ENCODE measurements at places on chromosomes 1 and 21.

GRCh38 chr1:184017306-184017705 is 20.2 kb downstream of the COLGALT2 start:
- DNase-seq = no peak

DNA sequence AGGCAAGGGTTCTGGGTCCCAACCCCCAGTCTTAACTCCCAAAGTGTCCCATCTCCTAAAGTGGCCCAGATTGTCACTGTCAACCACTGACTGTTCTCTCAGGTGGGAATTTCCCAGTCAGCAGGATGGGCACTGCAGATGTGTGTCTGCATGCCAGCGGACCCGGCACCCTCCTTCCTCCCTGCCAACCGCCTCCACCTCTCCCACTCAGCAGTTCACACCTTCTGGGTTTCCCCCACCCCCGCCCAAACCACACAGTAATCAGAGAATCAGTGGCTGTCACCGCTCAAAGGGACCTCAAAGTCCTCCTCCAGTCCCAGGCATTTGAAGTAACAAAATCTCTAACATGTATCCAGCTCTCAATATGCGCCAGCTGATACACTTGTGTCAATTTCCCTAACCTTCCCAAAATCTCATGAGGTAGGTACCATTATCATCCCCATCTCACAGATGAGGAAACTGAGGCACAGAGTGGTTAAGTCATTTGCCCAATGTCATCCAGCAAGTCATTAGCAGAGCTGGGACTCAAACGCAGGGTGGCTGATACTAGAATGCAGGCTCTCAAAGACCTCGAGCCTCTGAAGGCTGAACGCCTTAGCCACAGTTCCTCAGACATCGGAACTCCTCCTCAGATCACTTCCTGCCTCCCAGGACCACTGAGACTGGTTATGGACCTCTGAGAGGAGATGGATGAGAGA is 4.8 kb downstream of the RUNX3 start:
- no peak for DNase-seq

DNA sequence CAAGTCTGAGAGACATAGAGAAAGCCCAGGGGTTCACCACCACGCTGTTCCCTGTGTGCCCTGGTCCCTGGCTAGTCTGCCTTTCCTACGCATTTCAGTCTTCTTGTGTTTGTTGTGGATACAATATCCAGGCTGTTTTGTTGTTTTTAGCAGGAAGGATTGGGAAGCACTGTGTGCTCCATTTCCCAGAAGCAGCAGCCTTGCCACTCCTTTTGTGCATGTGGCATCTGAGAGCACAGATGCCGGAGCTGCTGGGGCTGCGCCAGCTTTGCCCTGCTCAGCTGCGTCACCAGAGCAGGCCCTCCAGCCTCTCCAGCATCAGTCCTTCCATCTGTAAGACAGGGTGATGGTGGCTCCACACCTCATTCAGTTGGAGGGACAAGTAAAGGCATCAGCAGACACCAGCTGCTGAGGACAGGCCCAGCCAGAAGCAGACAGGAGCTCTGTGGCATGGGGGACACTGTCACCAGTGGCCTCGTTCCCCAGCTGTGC is 94.4 kb upstream of the COL6A1 start:
- DNase-seq = no peak

GRCh38 chr1:112344754-112345423 is 51.1 kb upstream of the CTTNBP2NL start:
- no peak for DNase-seq

GRCh38 chr21:41346758-41347157 is 15.1 kb upstream of the MX2 start:
- DNase-seq = no peak

GRCh38 chr1:7510389-7510931 is 260.6 kb upstream of the VAMP3 start:
- DNase-seq = no peak

- DNase-seq = no peak
These were observed 3.9 kb upstream of the HES4 start for GRCh38 chr1:1003618-1004419.

DNA sequence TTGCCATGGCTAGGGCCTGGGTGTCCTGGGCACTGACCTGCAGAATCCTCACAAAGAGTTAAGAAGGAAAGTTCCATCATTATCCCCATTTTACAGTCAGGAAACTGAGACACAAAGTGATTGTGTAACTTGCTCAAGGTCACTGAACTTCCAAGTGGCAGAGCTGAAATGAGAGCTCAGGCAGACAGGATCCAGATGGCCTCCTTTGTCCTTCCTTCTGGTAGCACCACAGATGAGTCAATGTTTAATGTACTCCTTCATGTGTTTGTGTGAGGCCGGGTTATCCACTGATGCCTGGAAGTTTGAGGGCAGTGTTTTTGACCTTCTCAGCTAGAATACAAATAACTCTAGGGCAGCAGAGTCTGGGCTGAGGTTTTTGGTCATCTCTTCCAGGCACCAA is 207.0 kb downstream of the TNR start:
- DNase-seq = no peak

DNA sequence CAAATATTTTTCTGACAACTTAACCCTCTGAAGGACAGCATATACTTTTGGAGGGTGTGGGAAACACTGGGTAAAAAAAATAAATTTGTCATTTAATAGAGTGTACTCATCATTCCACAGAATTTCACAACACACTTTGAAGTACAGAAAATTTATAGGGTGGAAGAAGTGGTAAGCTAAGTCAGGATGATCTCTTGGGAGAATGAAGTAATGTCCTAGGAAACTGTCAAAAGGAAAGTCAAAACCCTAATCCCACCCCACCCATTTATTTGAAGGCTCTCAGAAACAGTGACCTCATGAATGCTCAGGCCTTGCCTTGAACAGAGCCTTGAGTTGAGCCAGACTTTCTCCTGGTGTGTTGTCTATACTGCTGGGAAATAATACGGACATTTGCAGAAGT is 7.3 kb upstream of the UAP1 start:
- DNase-seq = no peak

DNA sequence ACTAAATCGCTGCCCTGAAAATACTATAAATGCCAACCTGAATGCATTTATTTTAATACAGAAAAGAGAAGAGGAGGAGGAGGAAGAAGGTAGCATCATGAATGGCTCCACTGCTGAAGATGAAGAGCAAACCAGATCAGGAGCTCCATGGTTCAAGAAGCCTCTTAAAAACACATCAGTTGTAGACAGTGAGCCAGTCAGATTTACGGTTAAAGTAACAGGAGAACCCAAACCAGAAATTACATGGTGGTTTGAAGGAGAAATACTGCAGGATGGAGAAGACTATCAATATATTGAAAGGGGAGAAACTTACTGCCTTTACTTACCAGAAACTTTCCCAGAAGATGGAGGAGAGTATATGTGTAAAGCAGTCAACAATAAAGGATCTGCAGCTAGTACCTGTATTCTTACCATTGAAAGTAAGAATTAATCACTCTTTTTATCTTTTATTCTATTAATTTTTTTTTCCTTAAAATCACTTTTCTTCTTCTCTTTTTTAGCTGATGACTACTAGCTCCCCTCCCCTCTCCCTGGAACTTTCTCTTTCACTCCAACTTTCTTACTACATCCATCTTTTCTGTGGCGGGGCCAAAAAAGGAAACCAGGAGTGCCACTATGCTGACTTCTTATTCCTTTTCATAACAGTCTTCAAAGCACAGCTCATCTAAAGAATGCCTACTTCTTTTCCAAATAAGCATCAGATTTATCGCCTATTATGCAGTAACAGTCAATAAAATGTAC is 36.3 kb downstream of the FUBP1 start:
- no peak for DNase-seq

Data from NCI-H524 treated with DMSO at 0.1 percent for 48 hours (cell line).